ENCODE measurements at places on chromosomes 7 and 10.

DNA sequence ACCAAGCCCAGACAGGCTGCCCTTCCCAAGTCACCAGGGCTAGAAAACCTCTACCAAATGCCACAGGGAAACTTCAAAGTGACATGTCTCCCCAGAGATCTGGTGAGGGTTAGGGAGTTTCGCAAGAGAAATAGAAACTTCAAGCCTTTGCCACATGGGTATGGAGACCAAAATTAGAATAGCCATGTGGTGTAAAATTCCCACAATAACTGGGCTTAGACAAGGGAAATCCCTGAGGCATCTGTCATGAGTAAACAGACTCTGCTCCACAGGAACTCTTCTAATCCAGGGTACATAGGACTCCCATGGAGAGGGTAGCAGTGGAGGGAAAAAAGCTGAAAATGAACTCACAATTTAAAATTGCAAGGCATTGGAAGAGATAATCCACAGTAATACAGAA lies 14.3 kb downstream of the ADAM12 start:
- DNase-seq, result no peak

DNA sequence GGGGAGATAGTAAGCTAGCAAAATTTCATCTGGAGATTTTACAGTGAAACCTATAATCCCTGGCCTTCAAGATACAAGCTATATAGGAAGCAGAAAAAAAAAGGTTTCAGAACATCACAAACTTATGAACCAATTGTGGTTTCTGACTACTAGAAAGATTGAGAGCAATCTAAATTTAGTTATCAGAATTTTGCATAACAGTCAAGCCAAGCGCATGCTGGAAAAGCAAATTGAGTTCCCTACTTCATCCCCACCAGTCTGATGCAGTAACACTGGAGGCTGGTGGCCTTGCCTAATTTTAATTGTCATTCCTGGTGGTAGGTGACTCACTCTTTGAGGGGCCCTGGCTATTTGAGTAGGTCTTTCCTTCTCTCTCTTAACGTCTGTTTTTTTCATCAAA lies 46.3 kb upstream of the ELMO1 start:
- no peak for DNase-seq

DNA sequence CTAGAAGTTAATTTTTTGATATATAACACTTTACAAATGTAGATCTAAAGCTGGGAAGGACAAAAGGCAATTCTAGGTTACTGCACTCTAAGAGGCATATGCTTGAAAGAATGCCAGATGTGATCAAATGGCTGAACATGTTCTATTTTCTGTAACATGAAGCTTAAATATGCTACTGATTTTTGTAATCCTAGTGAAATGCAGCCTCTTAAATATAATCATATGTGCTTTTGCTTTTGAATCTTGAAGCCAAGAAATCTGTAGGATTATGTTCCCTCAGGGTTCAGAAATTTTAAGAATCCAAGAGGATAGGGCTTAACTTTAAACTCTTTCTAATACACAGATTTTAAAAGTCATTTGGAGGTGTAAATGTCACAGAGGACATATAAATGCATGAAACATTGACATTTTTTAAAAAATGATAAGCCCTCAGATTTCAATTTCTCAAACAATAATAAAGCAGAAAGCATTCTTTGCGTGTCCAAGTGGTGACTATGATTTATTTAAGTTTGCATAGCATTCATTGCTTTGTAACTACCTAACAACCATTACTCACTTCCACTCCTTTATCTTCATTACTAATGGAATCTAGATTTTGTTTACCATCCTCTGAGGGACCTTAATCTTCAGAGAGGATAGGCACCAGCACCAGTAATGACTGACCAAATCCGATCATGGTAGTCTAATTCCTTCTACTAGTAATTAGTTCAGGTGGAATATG lies 170.4 kb downstream of the MAGI2 start:
- DNase-seq, result no peak

- DNase-seq, result no peak
Measured at GRCh38 chr10:131018886-131019500, 292.5 kb downstream of the TCERG1L start.

Data from renal pelvis (tissue), 12 donors.